ENCODE measurements at places on chromosomes 5 and 9. TPM values are rescaled to one million over a fixed set of nuclear protein-coding genes. Genes with fewer than 3 reads are reported as not detected.

The WDR38 gene
- total RNA-seq: not detected

The SLC6A19 gene
- total RNA-seq: 0.09 TPM

The ABCA1 gene
- 11.0 TPM for total RNA-seq

The FUT7 gene
- not detected for total RNA-seq

The ARHGEF39 gene
- total RNA-seq: 1.1 TPM

- no peak for DNase-seq
These were observed 178.2 kb downstream of the PAM start for GRCh38 chr5:102933316-102933715.

GRCh38 chr5:176959051-176959450 lies 47.5 kb downstream of the UIMC1 start:
- no peak for DNase-seq

- DNase-seq: no peak
These were observed 1761.9 kb upstream of the ACO1 start for GRCh38 chr9:30622561-30622960.

DNA sequence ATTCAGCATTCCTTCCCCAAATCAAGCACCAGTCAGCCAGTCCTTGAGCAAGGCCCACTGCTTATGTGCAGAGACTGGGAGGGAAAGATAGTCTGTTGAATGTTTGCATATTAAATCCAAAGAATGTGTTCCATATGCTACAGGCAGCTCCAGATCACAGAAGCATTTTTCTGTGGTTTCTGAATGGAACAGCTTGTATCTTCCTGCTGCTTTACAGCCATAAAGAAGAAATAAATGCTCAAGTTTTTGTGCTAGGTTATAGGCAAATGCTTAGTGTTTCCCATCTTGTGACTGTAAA lies 310.3 kb downstream of the TRIM36 start:
- no peak for DNase-seq

DNA sequence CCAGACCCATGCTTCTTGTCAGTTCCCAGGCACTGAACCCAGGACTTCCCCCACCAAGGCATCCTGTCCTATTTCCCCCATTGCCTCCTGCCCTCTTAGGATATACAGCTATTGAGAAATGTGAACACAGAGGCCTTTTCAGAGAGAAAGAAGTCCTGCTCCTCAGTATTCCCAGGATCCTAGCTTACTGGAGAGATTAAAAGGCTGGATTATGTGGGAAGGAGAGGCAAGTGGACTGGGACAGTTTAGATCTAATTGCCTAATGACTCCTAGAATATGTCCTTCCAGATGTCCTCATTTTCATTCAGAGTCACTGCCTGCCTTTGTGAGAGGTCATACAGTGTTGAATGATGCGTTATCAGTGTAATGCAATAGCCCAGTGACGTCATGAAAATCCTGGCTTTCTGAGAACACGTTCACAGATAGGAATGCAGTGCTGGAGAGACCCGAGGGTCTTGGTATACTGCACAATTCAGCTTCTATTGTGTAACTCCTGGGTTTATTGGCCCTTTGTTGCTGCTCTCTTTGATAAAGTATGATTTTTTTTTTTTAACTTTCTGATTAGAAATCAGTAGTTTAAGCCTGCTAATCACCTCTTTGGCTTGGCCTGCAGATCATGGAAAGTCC lies 26.2 kb downstream of the WWC1 start:
- no peak for DNase-seq

DNA sequence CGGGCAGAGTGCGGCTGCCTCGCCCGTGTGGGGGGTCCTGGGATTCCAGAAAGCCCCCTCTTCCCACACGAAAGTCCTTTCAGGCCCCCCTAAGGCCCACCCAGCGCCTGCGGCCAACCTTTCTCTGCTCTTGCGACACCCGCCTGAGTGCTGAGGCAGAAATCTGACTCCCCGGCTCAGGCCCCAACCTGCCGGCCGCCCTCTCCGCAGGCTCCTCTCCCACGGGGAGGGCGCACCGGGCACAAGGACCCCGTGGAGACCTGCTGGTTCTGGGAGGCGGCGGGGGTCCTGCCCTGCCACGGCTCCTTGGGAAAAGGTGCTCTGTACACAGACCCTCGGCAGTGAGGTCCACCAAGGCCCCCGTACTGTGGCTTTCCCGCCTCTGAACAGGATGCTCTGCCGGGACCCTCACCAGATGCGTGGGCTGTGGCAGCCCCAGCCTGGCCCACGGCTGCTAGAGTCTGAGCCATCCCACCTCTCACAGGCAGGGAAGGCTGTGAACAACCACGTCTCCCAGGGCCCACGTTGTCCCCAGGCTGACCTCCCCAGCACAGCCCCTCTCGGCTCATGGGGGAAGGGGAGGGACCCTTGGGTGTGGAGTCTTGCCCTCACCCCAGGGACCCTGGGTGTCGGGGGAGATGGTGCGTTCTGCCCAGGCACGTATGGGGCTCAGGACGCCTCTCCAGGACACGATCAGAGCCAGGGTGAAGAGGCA lies 41.5 kb upstream of the EGFL7 start:
- DNase-seq: peak; percentile 53
